RWPE1 (cell line): ENCODE measurements at places on chromosomes 16 and 17.

DNA sequence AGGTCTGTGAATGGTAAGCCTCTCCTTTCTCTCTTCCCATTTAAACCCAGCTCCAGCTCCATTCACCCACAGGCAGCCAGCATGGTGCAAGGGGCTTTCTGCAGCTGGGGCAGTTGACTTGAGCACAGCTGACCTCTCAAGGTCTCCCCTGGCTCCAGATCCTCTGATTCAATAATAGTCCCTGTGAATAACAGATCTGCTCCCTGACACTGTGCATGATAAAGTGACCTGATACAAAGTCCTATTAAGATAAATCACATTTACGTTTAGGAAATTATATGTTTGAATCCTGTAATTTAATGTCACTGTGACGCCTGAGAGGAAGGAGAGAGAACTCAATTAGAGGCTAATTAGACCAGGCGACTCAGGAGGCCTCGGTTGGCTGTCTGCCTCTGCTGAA lies 540.4 kb upstream of the CDH11 start:
- DNase-seq = no peak

DNA sequence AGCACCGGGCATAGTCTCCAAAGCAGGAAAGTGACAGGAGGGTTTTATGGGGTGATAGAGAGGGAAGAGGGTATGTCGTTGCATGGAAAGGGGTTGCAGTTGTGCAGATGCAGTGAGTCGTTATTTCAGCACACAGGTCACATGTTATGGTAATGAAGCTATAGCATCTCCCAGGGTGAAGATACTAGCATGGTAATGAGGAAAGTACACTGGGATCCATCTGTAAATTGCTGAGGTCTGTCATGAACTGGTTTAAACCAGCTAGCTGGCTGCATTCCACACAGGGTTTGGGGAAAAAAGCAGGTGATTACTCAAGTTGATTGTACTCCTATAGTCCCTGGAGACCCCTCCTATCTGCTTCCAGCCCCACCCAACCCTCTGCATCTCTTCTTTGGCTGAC lies 11.7 kb downstream of the COX11 start:
- DNase-seq = no peak

DNA sequence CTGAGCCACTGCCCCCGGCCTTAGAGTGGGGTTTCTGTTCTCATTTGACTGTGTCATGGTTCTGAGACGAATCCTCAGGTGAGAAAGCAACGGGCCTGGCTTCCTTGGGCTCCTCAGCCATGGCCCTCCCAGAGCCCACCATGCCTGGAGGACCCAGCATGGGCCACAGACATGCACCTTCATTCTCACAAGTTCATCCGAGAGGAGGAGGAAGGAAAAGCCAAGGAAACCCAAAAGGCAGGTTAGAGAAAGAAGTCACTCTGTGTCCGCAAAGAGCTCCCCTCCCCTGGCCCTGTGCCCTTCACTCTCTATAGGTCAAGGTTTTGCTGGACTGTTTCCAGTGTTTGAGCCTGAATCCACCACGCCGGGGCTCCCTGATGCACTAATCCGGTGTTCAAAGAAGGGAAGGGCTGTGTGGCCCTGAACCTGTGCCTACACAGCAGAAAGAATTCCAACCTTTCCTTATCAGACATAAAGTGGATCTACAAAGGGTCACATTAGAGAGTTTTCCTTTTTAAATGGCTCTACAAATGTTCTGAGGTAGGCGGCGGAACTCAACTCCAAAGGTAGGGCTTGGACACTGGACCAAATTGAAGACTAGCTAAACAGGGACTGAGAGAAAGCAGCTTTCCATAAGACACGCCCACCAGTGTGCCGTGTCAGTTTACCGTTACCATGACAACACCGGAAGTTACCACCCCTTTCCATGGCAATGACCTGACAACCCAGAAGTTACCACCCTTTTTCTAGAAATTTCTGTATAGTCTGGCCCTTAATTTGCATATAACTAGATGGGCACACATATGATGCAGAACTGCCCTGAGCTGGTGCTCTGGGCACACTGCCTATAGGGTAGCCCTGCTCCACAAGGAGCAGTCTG lies 15.9 kb upstream of the PECAM1 start:
- DNase-seq = no peak

DNA sequence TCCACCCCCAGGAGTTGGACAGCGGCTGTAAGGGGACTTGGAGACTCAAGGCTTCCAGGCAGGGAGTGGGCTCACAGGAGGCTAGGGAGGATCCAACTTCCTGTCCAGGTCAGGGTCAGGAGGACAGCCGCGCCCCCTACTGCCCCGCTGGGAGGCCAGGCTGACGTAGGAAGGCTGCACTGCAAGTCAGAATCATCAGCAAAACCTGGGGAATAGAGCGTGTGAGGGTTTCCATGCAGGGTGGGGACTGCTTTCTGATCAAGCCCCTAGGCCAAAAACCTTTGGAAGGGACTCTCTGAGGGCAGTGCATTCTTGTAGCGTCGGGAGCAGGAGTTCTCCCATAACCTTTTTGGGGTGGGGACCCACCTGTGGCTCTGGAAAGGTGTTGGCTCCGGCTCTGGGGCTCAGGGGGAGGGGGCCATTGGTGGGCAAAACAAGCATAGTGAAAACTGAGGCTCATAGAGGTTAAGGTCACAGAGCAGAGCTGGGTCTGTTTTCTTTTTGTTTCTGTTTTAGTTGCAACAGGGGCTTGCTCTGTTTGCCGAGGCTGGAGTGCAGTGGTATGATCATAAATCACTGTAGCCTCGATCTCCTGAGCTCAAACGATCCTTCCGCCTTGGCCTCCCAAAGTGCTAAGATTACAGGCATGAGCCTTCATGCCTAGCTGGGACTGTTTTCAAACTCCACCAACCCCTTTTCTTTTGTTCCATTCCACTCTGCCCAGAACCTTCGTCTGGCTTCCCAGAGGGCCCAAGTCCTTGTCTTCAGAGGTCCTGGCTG lies 22.1 kb downstream of the RAI1 start:
- no peak for DNase-seq

GRCh38 chr17:55421179-55421934 lies at the start of gene MMD:
MMD (minus strand) TSS chr17:55421835; CDS start chr17:55421695, 140 bp downstream.
- DNase-seq = peak; percentile 71

DNA sequence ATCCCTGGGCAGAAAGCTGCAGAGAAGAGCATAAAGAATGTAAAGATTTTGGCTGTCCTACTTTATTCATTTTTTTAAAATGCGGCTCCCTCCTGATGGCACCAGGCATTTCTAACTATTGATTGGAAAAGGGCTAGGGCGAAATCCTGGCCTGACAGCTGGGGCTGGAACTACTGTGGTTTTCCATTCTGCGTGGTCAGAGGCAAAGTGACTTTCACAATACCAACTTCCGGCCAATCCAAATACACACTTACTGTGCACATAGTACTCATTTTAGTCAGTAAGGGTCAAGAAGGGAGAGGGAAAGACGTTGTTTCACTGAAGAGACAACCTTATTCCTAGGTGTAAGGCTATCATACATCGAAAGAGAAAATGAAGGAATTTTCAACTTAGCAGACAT lies 113.8 kb upstream of the PMFBP1 start:
- no peak for DNase-seq

DNA sequence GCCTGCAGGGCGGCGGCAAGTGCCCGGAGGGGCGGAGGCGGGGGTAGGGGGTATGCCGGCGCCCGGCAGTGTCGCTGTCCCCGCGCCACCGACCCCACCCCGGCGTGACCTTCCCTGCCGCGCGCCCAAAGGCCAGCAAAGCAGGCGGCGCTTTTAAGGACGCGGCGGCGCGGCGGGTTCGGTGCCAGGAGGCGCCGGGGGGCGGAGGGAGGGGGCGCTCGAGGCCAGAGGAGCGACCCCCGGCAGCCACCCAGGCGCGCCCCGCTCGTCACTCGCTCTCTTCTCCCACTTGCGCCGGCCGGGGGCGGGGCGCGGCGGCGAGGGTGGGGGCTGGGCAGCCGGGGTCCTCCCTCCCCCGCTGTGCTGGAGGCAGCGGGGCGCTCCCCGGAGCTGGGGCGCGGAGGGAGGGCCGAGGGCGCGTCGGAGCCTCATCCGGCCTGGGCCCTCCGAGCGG lies 8.6 kb upstream of the BAHCC1 start:
- DNase-seq = no peak

- DNase-seq = no peak
Observed at GRCh38 chr16:35559911-35560636, 2100.7 kb downstream of the TP53TG3F start.

GRCh38 chr16:88064011-88064888 lies 113.0 kb downstream of the BANP start:
- DNase-seq = no peak

DNA sequence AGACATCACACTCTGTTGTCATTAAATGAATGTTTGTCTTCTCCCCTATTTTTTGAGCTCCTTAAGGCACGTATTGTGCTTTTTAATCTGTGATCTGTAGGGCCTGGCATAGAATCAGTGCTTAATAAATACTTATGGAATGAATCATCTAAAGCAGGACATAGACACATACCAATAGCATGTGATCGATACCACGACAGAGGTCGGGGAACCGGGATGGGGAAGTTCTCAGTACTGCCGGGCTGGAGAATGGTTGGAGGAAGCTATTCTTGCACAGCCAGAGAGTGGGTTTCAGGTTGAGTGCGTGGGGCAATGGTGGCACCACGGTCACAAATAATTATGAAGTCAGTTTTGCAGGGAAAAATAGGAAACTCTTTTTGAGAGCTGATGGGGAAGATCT lies 26.8 kb downstream of the NLRP1 start:
- DNase-seq = peak; percentile 48

DNA sequence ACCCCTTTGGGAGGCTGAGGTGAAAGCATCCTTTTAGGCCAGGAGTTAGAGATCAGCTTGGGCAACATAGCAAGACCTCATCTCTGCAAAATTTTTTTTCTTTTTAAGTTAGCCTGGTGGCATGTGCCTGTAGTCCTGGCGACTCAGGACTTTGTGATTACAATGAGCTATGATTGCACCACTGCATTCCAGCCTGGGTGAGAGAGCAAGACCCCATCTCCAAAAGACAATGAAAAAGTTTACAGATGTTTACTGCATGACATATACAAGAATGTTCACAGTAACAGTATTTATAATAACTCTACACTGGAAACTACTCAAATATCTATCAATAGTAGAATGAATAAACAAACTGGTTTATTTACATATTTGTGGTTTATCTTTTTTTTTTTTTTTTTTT lies 33.1 kb upstream of the CCL22 start:
- DNase-seq = no peak
